ENCODE measurements at places on chromosomes 2 and 18.

DNA sequence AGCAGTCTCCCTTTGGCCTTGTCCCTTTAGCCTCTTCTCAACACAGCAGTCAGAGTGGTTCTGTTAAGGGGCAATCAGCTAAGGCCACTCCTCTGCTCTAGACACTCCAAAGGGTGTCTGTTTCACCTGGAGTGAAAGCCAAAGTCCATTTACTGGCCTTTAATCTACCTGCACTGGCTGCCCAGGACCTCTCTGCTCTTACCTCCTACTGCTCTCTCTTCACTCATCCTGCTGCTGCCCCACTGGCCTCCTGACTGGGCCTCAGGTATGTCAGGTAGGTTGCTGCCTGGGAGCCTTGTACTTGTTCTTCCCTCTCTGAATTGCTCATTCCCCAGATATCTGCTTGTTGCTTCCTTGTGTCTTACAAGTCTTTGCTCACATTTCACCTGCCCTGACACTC, 68.2 kb downstream of the PIKFYVE start:
- no peak for DNase-seq

- no peak for DNase-seq
Measured at GRCh38 chr18:63138436-63139340, 180.9 kb downstream of the BCL2 start.

DNA sequence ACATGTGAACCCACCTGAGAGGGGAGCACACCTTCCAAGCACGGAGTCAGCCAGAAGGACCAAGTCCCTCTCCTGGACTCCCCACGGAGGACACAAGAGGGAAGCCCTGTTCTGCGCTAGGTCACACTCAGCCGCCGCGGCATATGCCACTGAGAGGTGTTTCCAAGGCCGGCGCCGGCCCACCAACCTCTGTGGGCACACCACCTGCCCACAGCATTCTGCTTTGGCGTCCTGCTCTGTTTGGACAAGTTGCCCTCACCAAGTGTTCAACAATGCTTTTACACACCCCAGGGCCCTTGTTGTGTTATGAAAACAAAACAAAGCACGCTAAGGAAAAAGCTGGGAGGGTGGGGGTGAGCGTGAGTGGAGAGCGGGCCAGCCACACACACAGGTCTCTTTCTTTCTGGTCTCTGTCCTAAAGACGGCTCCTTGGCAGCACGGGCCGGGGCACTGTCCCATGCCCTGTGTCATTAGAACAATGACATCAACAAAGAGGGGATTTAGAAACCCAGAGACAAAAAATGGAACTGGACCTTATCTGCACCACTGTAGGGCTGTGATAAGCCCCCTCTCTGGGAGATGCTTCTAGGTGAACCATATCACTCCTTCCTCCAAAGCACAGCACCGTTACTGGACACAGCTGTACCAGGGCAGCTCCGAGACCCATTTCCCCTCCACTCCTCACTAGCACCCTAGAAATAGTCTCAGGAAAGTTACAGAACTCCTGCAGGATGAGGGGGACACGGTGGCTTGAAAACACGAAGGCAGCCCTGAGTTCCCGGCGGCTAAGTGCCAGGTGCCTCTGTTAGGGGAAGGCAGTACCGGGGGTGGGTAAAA, 17.0 kb downstream of the SMAD7 start:
- DNase-seq: no peak

DNA sequence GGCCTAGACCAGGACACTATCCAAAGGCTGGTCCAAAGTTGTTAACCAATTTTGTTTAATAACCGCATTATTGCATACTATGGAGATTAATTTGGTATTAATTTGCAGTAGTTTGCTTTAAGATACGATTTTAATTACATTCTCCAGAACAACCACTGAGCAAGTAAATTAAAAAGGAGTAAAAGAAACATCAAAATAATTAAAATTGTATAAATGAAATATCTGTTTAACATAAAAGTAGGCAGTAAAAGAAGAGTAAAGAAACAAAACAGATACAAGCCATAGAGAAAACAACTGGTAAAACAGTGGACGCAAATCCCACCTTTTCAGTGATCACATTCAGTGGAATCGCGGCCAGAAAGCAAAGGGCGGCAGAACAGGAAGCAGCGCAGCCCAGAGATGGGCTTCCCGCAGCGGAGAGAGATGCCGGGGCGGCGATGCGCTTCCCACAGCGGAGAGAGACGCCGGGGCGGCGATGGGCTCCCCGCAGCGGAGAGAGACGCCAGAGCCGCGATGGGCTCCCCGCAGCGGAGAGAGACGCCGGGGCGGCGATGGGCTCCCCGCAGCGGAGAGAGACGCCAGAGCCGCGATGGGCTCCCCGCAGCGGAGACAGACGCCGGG, 176.8 kb downstream of the RTP5 start:
- no peak for DNase-seq

DNA sequence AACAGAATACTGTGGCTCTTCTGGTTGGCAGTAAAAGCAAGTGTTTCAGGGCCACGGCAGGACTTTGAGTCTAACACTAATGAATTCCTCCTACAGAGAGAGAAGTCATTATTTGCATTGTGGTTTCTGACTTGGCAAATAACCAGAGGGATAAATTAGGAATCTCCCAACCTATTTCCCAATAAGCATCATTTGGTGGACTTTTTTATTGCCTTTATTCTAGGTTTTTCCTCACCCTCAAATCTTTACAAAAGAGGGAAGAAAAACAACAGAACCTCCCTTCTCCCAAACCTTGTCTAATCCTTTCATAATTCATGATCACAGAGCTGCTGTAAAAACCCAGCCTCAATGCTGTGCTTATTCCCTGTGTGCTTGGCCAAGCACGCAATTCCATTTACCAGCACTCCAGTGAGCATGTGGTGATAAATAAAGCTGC, 179.7 kb downstream of the AGPS start:
- no peak for DNase-seq

GRCh38 chr2:108079736-108080135, 93.4 kb downstream of the SLC5A7 start:
- no peak for DNase-seq

GRCh38 chr2:114968748-114969400, 526.4 kb downstream of the DPP10 start:
- DNase-seq: no peak

- no peak for DNase-seq
Measured at GRCh38 chr18:54112356-54112755, 112.1 kb downstream of the MBD2 start.

DNA sequence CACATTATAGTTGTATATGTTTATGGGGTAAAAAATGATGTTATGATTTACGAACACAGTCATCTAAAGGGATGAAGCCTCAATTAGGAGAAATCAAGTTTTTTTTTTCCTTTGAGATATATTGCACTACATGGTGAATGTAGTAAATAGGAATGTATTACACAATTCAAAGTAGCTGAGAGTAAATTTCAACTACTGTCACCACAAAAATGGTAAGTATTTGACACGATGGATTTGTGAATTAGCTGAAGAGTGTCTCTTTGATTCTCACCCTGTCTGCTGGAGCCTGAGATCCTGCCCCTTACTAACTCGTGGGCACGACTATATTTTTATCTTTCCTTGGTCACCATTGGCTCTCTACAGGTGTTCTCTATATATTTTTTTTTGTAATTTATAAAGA, 540.4 kb upstream of the DSEL start:
- no peak for DNase-seq

GRCh38 chr18:11052800-11053199, 96.6 kb downstream of the PIEZO2 start:
- DNase-seq: no peak

- DNase-seq: no peak
Measured at GRCh38 chr2:181655519-181655918, 1.4 kb downstream of the CERKL start.

DNA sequence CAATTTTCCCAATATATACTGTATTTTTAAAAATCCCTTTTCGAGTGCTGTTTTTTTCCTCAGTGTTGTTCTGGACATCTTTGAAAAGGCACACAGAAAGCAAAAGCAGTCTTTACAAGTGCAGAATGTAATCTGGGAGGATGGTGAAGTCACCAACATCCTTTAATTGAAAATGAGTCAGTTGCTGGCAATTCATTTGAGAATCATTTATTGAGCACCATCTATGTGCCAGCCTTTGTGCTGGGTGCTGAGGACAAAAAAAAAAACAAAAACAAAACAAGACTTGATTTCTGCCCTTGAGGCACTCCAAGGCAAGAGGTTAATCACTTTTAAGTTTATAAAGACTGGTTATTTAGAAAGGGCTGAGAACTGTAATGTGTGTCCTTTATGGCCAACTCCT, 46.7 kb upstream of the ACVR1 start:
- DNase-seq: no peak

GRCh38 chr18:75246721-75247610, 36.4 kb downstream of the TSHZ1 start:
- DNase-seq: no peak

GRCh38 chr2:170189757-170190156, 11.8 kb downstream of the MYO3B start:
- no peak for DNase-seq

DNA sequence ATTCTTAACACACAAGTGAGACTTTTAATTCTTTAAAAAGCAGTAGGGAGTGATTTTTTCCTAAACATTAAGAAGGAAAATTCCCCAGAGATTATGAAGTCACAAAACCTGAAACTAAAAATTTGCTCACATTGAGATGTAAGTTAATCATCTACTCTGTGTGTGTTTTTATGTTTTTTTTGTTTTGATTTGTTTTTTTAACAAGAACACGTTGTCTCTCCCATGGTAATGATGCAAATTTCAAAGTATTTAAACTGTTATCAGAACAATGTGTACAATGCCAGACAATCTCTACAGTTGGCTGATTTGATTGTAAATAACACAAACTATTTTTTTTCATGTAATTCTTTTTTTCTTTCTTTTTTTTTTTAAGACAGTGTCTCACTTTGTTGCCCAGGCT, 71.5 kb downstream of the COLEC12 start:
- DNase-seq: no peak
